ENCODE measurements at places on chromosomes 1 and 21. TPM values are rescaled to one million over a fixed set of nuclear protein-coding genes. Genes with fewer than 3 reads are reported as not detected.

OR6K6 gene
- total RNA-seq: not detected

TLCD4 gene
- 0.51 TPM for total RNA-seq

GSTM2 gene
- 21.5 TPM for total RNA-seq

RORC gene
- total RNA-seq: not detected

LIN28A gene
- not detected for total RNA-seq

DYRK3 gene
- 10.9 TPM for total RNA-seq

LRRC71 gene
- total RNA-seq: 1.2 TPM

SYNC gene
- total RNA-seq: 6.5 TPM

CAMSAP2 gene
- 45.5 TPM for total RNA-seq

ATAD3C gene
- total RNA-seq: not detected

CLCA4 gene
- total RNA-seq: not detected

VSIG8 gene
- not detected for total RNA-seq

MMP23B gene
- total RNA-seq: 5.3 TPM

CFAP45 gene
- total RNA-seq: 2.1 TPM
